ENCODE measurements at places on chromosomes 1 and 21.

DNA sequence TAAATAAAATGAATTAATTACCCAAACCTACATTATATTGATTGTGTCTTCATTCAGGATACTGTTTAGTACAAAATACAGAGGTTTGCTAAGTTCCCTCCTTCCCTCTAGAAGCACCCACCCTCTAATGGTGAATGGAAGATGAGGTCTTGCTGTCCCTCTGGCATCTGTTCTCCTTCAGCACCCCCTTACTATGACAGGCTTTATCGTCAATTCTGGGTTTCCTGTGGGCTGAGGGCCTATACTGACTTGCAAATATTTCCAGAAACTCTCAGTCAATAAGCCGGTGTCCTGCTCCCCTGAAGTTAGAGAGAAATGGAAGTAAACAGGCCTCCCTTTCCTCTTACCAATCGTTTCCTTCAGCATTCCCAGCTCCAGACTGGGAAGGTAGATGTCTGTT is 13.2 kb downstream of the LAX1 start:
- no peak for DNase-seq

GRCh38 chr1:206112600-206113301 is 4.4 kb downstream of the AVPR1B start:
- DNase-seq = no peak

- no peak for DNase-seq
These were observed 37.0 kb upstream of the KCNA10 start for GRCh38 chr1:110555807-110556470.

GRCh38 chr1:211643324-211644212 is 31.9 kb downstream of the NEK2 start:
- DNase-seq = no peak

- no peak for DNase-seq
These were observed 14.4 kb upstream of the ZFP69B start for GRCh38 chr1:40435876-40436275.

DNA sequence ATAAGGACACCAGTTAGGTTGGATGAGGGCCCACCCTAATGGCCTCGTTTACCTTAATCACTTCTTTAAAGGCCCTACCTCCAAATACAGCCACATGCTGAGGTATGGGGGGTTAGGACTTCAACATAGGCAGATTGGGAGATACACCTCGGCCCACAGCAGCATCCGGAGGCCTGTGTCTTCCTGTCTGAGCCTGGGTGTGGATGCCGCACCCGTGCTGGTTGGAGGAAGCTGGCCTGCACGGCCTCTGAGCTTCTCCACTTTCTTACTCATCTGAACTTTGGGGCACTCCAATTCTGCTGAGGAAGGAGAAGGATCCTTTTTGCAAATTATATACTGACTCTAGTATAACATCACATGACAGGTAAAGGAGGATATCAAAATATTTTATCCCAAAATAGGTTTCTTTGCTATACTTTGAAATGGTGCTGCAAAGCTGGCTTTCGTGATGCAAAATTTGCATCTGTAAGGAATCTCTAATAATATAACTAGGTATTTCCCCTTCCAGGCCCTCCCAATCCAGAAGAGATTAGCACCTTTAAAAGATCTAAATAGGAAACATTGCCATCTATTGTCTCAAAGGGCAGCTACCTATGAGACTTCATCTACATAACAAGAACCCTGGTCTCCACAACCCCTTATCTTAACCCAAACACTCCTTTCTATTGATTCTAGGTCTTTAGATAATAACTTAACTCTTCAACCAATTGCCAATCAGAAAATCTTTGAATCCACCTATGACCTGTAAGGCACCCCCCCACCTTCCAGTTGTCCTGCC is 247.6 kb downstream of the KCNJ6 start:
- no peak for DNase-seq

DNA sequence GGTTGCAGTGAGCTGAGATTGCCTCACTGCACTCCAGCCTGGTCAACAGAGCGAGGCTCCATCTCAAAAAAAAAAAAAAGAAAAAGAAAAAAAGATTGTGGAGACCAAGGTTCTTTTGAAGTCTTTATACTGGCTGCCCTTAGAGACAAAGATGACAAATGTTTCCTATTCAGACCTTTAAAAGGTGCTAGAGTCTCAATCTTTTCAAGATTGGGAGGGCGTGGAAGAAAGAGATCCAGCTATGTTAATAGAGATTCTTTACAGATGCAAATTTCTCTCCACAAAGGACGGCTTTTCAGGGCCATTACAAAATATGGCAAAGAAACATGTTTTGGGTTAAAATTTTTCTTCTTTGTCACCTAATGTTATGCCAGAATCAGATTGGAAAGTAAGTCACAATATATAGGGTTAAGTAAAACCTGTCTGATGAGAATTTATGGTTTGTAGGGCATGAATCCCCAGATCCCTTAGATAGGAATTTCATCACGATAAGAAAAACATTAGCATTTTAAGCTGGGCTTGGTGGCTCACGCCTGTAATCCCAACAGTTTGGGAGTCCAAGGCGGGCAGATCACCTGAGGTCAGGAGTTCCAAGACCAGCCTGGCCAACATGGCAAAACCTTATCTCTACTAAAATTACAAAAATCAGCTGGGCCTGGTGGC is 13.0 kb upstream of the MORC3 start:
- DNase-seq = no peak

DNA sequence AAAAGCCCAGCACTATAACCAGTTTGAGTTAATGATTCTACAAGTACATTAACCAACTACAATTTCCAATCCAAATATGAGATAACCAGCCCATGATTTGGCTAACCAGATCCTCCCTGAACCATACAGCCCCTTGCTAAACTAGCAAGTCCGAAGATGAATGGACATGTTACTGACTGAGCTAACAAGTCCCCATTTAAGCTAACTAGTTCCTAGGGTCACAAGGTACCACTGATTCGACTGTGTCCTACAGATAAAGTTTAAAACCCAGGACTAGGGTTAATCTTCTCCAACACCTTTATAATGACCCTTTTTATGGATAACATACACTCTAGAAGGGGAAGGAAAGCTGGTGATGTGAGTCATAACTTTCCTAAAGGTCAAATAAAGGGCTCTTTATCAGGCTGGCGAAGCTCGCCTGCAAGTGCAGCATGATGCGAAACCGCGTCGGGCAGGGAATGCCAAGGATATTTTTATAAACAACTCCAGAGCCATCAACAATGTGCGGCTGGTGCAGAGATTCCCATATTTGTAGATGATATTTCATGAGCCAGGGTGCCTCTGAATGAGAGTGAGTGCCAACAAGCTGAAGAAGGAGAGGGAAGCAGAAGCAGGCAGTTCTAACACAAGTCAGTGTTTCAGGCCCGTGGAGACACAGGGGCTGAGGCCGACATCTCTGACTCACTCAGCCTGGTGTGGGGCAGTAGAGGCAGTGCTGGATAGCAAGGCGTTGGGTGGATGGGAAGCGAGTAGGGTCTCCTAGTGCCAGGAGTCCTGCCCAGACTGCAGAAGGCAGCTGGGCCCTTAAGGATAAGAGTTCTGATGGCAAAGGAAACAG is 75.6 kb upstream of the ROR1 start:
- DNase-seq = no peak

DNA sequence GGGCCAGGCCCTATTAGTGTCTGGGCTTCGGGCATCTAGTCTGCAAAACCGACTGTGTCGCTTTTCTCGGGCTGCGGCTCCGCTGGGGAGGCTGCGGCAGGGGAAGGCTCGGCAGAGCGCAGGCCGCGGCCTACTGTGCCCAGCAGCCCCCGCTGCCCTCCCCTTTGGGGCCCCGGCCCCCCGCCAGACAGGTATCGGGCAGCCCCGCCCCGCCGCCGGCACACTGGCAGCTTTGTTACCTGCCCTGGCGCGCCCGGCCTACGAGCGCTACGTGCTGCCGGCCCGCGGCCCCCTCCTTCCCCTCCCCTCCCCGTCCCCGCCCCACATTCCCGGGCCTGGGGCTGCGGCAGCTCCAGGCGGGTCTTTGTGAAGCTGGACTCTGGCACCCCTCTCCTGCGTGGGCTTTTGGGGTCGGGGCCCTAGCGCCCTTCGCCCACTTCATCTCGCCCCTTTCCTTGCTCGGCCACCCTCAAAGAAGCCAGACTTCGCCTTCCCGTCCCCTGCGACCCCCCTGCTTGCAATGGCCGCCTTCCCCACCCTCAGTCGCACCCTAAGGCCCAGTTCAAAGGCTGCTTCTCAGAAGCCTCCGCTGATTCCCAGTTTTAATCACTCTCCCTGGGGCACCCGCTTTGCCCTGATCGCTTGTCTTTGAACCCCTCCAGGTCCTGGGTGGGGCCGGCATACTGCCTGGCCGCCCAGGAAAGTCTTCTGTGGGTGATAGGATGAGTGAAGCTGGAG is 48.9 kb upstream of the SLC2A1 start:
- no peak for DNase-seq

GRCh38 chr1:218916720-218917119 is 257.0 kb upstream of the LYPLAL1 start:
- no peak for DNase-seq

DNA sequence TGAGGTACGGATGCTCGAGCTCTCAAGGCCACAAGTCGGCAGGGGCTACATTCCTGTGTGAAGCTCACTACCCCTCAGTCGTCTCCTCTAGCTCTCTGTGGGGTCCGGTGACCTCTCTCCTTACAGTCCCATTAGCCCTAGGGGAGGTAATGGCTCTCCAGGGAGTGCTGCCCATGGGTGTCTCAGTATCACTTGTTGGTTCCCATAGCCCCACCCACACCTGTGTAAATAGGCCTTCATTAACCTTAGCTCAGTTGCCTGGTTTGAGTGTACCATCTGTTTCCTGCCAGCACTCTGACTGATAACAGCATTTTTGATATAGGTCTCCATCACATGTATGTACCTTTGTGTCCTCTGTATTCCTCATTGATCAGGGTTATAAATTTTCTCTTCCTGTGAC is 133.2 kb upstream of the KCNJ15 start:
- DNase-seq = no peak

GRCh38 chr1:2330035-2330434 is 61.3 kb downstream of the MORN1 start:
- no peak for DNase-seq

DNA sequence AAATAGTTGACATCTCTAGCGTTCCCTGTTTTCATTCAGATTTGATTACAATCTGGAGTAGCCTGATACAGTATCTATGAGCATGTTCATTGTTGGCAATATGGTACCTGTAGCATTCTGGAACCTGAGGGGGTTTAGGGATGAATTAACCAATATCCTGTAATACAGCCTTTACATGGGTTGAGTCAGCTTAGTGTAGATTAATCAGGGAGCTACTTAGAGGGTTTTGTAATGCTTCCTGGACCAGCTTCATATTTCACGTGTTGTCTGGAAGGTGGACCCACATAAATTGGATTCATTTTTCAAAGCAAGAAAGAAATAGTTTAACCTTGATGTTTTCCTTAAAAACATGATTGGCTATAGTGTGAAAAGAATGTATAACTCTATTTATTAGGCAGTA is 3.6 kb downstream of the OTUD3 start:
- no peak for DNase-seq
